ENCODE measurements at places on chromosomes 7 and 10.
A peak's percentile ranks its signal among the peaks of the same experiment; 100 is the strongest.

DNA sequence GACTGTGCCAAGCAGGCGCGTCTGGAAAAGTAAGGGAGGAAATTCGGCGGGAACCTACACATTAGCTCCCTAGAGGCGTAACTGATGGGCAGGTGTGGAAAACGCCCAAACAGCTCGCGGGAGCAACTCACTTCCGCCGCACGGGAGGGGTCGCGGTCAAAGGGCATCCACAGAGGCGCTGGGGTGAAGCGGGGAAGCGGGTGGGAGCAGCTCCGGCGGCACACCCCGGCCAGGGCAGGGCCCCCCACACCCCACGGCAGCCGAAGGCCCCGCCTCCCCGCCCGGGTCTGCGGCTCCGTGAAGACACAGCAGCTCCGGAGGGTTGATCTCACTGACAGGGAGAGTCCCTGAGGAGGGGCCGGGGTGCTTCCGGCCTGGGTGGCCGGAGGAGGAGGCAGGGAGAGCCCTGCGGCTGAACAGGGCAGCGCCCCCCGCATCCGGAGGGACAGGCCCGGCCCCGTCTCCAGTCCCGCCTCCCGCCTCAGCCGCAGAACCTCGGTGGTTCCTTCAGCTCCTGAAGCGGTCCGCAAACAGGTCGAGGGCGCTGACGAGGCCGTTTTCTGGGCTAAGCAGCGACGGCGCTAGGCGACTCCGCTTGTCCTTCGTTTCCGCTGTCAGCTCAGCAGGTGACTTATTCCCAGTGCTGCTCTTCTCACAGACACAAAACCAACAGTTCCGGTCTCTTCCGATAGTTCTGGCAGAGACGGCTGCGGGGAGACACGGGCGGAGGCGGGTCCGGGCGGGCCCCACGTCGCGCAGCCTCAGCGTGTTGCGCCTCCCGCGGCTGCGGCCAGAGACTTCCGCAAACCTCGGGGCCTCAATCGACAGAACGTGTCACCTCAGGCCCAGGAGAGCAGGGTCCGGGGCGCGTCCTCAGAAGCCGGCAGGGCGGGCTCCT is 276.1 kb downstream of the DNAJB6 start:
- DNase-seq, result no peak

- no peak for DNase-seq
These were observed 64.5 kb upstream of the PODXL start for GRCh38 chr7:131620673-131621609.

DNA sequence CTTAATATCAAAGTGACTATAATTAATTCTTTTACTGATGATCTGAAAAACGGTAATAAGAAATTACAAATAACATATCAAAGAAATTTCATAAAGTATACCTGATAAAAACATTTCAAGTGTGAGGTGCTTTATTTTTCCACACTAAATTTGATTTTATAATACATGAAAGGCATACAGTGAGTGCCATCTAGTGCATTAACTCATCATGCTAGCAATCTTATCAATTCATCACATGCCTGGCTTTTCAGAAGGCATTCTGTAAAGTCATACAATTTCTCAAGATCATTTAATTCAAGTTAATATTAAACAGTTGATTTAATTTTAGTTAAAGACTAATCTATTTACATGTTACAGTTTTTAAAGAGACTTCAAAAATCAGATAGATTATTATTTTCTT is 1020.9 kb downstream of the GATA3 start:
- no peak for DNase-seq

DNA sequence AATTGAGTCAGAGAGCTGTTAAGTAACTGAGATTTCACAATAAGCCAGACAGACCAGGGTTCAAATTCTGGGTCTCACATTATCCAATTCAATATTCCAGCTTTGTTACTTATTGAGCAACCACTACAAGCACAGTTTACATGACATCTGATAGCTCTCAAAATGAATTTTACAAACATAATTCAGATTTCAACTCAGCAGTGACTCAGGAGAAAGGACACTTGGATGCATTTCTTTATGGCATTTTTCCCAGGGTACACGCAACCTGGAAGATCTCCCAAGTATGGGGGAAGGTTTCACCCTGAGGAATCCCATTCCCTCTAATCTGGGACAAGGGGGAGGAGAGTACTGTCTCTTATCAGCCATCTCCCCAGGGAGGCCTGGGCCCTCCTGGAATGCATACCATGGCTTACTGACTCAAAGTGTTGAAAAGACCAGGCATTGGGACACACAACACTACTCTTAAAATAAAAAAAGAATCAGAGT is 102.4 kb downstream of the CFTR start:
- DNase-seq, result peak; percentile 87

- no peak for DNase-seq
These were observed 64.3 kb downstream of the AP3M1 start for GRCh38 chr10:74086317-74086716.

DNA sequence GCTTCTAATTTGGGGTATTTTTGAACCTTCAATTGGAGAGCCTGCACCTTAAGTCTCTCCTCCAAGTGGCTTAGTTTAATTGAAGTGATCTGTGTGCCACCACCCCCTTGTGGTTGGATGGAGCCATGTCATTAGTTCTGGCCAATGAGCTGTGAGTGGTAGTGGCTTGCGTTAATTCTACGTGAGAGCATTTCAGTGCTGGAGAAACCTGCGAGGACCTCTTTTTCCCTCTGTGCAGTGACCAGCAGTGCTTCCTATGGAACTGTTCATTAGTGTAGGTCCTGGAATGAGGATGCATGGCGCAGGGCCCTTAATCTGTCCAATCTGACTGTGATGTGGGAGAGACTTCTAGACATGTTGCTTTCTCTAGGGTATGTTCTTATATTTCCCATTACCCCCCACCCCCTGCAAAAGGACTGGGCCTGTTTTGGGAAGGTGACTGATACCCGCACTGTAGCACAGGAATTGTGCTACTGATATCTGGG is 3.8 kb downstream of the HILPDA start:
- DNase-seq, result peak; percentile 53

- DNase-seq, result no peak
These were observed 42.5 kb upstream of the LRGUK start for GRCh38 chr7:134084488-134085144.

- no peak for DNase-seq
These were observed 3.3 kb downstream of the FRAT2 start for GRCh38 chr10:97331153-97331703.

DNA sequence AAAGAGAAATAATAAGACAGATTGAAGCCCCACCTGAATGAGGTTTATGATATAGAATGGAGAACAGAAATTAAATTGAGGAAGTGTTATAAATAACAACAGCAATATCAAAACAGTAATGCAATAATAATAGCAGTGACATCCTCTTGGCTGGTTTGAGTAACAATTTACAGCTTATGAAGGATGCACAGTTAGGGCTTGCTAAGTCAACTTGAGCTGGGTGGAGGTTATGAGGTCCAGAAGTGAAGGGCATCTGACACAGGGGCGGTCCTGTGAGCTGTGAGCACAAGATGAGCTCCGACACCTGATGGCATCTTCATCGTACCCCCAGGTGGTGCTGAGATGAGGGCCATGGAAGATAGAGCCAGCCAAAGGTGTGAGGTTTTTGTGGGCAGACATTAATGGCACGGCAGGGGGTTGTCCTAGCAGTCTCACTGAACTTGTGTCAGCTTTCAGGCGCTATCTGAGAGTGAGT is 30.5 kb downstream of the ARHGAP22 start:
- DNase-seq, result no peak

DNA sequence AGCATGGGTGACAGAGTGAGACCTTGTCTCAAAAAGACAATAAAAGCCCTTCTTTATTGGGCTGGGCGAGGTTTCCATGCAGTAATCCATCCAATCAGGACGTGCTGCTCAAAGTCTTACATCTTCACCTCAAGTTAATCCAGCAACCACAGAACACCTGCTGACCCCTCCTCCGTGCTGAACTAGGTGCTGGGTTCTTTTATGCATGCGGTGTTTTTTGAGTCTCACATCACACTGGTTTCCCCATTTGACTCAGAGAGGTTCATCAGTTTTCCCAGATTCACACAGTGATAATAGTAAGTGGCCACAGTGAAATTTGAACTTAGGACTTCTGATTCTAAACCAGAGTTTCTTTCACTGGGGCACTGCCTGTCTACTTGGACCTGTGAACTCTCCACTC is 58.3 kb upstream of the GTF2I start:
- no peak for DNase-seq

GRCh38 chr10:69835875-69836730 is 34.4 kb downstream of the COL13A1 start:
- DNase-seq, result no peak

- DNase-seq, result no peak
These were observed 30.5 kb upstream of the MKRN1 start for GRCh38 chr7:140509789-140510188.

Measured in LoVo (cell line).